Fibroblast of skin of abdomen (primary cell): ENCODE measurements at places on chromosomes 6 and 20.

- DNase-seq = peak; percentile 78
These were observed 78.2 kb upstream of the ARID1B start for GRCh38 chr6:156699017-156699421.

DNA sequence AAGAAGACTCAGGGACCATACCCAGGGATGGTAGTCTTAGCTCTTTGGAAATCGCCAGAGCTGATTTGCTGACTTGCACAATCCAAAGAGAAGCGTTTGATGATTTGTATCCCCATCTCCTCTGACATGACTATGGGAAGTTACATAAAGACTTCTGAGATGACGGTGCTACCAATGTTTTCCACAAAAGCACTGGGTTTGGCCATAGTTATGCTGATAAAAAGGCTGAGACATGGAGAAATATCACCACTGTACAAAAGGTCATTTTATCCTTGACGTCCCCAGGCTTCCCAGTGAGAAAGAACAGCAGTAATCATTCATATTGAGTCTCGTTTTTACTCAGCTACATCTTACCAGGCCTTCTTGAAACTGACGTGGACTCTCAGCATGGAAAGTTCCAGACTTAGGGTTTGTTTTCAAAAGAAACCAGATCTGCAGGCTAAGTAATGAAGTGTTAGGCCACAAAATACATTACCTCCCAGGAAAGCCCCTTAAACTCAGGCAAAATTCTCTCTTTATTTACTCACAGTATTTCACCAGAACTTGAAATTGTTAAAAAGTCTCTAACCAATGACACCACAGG lies 370.3 kb upstream of the JARID2 start:
- DNase-seq = no peak

DNA sequence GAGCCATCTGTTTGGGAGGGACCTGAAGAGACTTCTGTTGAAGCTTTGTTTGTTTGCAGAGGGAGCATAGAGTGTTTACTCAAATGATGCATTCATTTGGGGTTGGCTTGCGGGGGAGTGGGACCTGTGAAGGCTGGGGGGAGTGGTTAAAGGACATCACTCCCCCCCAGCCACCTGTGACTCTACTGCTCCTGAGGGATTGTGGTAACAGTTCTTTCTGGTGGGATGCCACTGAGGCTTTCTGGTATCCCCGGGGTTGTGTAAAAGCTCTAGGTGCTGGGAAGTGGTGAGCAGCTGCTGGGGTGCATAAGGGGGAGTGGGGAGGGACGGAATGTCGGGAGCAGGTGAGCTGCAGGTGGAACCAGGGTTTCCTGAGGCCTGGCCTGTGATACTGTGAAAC lies 239.2 kb upstream of the QKI start:
- no peak for DNase-seq

GRCh38 chr6:151535476-151536187 lies 41.8 kb downstream of the CCDC170 start:
- no peak for DNase-seq

DNA sequence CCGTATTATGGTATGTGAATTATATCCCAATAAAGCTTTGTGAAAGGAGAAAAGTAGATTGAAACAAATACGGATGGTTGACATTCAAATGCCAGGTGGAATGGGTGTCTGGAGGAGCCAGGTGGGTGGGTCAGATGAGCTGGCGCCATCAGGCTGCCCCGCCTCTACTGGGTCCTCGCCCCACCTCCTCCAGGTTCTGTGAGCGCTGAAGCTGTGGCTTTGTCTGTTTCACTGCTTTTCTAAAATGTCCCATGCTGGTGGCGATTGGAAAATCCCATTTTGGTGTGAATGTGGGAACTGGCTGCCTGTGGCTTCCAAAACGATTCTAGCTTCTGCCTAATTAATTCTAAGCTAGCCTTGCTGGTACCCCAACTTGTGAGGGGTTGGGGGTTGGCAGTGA lies 16.5 kb downstream of the DUSP22 start:
- no peak for DNase-seq

- DNase-seq = no peak
These were observed 36.0 kb upstream of the FOXA2 start for GRCh38 chr20:22620342-22620741.

- DNase-seq = no peak
These were observed 9.7 kb downstream of the HECA start for GRCh38 chr6:139144490-139145085.

GRCh38 chr6:38975621-38976049 lies 72.9 kb upstream of the GLP1R start:
- no peak for DNase-seq

- no peak for DNase-seq
These were observed 174.7 kb upstream of the PROKR2 start for GRCh38 chr20:5491455-5491854.

DNA sequence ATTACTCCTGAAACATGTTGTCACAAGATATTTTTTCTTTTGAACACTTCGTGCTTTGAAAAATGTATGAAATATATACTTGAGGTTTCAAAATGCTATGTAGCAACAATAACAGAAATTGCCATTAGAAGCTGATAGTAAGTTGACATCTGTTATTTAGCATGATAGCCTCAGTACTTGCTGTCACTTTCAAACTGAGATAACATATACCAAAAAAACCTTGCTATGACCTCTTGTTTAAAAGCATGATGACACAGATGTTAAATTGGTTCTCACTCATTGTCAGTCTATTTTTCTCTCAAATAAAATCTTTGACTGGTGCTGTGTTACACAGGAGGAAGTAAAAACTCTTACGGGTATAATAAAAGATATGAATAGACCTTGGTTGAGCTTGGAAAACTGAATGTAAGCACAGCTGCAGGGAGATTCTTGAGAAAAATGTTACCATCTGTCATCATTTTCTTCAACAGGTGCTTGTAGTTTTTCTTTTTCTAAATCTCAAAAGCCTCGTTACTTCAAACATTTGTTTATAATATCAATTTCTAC lies 18.6 kb downstream of the MOXD1 start:
- no peak for DNase-seq

DNA sequence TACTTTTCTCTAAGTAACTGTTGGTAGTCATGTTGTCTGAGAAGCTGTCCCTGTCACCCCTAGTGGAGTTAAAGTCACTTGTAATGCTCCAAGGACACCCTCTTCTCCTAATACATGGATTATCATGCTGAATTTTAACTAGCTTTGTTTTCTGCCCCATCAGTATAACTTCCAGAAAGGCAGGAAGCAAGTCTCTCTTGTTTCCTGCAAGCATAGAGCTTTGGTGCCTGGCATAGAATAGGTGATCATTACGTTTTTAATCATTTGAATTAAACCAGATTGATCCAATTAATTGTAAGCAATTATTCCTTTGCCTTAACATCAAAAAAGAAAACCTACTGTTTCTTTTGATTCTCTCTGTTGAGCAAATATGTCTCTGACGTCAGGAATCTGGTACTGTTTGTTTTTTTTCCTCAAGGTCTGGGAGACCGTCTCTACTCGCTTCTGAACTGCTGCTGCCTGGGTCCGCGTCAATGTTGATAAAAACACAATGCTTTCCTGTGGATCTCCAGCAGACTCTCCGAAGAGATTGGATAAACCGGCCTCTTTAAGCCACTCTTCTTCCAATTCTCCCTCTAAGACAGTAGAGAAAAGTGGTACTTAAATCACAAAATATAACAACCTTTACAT lies 71.8 kb downstream of the ARHGAP18 start:
- DNase-seq = no peak

DNA sequence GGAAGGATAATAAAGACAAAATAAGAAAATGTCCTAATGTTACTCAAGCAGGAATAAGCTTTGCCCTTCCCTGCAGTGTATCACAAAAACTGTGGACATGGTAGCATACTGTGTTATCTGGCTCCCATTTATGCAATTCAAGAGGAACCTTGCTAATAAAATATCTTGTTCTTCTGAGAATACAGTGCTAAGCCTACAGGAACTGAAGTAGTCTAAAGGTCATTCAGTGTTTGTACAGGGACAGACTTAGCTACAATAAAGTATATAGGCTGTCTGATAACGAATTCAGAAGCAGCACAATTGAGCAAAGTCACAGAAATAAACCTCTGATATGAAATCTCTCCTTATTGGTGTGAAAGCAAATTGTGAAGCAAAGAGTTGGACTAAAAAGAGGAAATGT lies 59.6 kb upstream of the SDHAF4 start:
- DNase-seq = no peak

GRCh38 chr6:110013386-110013785 lies 35.3 kb downstream of the GPR6 start:
- DNase-seq = no peak

GRCh38 chr6:14451594-14452374 lies 334.2 kb downstream of the CD83 start:
- no peak for DNase-seq

DNA sequence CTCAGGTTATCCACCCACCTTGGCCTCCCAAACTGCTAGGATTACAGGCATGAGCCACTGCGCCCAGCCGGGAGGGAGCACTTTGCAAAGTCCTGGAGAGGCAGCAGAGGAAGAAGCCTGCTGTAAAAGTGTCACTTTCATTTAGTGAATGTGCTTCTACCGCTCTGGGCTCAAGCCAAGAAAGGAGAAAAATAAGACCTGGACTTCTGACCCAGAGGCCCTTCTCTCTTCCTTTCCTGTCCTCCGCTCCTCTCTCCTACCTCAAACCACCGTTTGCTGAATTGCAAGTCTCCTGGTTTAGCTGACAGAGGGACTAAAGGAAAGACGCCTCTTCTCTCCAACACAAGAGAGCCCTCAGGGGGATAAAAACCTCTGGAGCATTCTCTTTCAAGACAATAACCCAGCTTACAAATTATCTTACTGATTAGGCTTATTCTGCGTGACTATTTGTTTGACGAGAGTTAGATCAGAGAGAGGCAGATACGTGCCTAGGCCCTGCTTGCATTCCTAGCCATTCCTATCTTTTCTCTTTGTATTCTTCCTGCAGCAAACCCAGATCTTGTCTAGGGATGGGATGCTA lies 84.2 kb upstream of the SLC22A23 start:
- no peak for DNase-seq

DNA sequence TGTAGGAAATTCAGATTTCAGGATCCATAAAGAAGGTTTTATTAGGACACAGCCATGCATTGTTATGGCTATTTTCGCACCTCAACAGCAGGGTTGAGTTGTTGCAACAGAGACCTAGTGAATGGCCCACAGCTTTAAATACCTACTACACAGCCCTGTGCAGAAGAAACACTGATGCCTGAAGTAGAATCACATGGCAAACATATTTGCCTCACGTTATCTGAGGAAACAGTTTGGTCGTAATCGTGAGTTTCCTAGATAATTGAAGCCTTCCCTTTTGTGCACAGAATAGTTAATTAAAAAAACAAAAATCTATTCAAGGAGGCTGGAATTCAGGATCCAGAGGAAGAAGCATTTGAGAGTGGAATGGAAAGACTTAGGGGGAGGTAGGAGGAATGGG lies 55.1 kb downstream of the GCNT2 start:
- DNase-seq = no peak

DNA sequence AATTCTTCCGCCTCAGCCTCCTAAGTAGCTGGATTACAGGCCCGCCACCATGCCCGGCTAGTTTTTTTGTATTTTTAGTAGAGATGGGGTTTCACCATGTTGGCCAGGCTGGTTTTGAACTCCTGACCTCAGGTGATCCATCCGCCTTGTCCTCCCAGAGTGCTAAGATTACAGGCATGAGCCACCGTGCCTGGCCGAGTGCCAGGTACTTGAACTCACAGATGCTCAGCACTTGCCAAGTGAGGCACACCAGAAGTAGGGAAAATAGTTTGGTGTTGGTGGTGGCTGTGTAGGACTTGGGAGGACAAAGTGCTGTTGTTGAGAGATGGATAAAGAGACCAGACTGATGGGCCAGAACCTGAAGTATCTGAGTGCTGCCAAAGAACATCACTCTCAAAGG lies 40.0 kb upstream of the MBOAT1 start:
- DNase-seq = no peak

- no peak for DNase-seq
These were observed 138.4 kb downstream of the KCNQ5 start for GRCh38 chr6:72760114-72760793.

DNA sequence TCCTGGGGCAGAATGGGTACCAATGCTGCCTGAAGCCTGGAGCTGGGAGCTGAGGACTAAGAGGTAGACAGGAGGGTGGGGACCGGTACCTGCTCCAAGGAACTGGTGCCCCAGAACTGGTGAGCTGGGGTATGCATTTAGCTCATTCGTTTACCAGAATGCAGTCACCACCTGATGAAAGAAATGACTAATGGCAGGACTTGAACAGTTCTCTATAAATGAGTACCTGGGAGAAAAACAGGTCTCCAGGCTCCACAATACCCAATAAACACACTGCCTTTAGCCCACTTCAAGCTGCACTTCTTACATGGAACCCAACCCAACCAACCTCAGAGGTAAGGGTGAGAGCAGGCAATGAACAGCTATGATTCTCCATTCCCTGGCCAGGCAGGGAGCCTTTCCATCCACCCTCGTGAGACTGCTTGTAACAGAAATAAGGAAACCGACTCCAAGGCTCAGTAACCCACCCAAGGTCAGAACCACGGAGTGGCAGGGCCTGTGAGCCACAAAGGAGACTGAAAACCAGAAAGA lies 15.4 kb downstream of the FKBP1A start:
- DNase-seq = no peak

DNA sequence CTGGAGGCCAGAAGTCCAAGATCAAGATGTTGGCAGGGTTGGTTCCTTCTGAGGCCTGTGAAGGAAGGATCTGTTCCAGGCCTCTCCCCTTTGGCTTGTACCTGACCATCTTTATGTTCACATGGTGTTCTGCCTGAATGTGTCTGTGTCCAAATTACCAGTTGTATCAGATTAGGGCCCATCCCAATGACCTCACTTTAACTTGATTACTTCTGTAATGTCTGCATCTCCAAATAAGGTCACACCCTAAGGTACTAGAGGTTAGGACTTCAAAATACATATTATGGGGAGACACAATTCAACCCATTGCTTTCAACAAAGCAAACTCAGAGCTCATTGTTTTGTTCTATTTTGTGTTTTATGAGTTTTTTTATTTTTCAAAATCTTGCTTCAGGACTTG lies 75.7 kb downstream of the TNFAIP3 start:
- DNase-seq = no peak

DNA sequence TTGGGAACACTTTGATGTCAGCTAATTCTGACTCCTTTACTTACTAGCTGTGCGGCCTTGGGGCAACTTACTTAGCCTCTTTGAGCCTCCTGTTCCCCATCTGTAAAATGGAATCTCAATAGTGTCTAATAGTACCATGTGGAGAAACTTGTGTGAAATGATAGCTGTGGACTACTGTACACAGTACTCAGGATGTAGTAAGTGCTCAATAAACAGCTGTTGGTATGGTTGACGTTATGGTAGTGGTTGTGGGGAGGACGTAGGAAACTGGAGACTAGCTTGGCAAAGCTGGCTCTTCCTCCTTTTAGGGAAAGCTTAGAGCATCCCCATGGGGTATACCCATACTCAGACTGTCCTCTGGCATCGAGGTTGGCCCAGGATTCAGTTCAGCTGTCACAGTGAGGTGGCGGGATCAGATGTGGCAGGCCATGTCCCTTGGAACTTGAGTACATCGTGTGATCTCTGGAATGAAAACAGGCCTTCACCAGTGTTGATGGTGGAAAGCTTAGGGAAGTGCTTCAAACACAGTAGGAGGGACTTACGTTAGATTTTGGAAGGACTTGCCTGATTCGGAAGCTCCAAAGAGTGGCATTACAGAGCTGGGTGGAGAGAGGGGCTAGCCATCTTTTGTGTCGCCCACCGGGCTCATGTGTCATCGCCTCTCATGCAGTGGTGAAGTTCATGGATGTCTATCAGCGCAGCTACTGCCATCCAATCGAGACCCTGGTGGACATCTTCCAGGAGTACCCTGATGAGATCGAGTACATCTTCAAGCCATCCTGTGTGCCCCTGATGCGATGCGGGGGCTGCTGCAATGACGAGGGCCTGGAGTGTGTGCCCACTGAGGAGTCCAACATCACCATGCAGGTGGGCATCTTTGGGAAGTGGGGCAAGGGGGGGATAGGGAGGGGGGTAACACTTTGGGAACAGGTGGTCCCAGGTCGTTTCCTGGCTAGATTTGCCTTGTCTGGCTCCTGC lies 7.1 kb downstream of the VEGFA start:
- no peak for DNase-seq
